ENCODE measurements at places on chromosomes 11 and 22. TPM values are rescaled to one million over a fixed set of nuclear protein-coding genes. Genes with fewer than 3 reads are reported as not detected.

The FAM111B gene
- total RNA-seq, result 40.9 TPM

The TPBGL gene
- 0.09 TPM for total RNA-seq

The MEI1 gene
- 36.3 TPM for total RNA-seq

DNA sequence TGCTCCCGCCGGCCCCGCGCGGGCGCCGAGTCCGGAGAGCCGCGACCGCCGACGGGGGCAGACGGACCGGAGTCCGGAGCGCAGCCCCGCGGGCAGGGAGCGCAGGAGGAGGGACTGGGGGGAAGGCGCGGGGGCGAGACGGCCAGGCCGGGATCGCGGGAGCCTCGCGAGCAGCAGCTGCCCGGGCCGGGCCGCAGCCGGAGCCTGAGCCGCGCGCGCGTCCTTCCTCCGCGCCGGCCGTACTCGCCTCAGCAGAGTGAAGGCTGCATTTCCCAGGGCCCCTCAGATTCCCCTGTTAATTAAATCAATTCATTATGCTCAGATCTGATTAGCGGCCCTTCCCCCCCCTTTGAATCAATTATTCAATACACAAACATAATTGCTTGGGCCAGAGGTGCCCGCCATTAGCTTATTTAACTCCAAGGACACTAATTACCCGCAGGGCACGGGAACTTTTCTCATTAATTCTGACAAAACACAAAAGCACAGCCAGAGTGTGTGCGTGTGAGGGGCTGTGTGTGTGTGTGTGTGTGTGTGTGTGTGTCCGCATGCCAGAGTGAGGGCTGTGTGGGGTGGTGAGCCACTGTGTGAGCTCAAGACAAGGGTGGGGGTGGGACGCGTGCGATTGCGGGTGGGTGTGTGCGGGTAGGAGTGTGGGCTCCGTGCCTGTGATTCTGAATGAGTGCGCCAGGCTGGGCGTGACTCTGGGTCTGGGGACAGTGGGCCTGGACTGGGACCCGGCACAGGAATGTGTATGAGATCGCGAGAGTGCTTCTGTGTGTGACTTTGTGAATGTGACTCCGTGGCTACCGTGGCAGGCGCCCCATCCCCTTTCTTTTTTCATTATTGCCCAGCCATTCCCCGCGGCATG, 5.1 kb upstream of the LMO1 start:
- DNase-seq, result no peak

- DNase-seq, result no peak
Measured at GRCh38 chr11:16191212-16191867, 165.0 kb downstream of the SOX6 start.

DNA sequence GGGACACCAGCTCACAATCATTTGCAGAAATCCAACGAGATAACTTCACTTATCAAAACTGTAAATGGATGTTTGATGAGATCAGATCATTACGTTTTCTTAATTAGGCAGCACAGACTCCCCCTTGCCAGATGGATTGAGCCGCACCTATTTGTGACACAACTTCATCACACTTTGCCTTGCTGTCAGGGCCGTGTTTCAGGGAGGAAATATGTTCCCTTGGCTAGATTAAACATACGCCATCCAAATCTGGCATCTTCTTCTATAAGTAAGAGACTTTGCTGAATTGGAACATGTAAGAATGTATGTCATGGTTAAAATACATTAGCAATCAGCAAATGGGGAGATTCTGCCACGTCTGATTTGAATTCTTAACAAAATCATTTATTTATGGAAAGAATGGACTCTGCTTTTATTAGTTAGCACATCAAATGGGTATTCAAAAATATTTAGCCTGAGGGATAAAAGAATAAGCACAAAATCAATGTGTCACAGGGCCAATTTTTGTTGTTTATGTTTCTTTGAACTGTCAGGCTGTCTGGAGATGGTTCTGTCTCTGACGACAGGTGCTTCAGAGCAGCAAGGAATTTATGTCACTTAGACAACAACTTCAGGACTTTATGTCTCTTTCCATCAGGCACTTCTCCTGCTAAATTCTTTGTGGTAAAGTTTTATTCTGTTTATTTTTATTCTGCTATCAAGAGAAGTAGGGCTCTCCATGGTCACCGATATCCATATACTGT, 326.1 kb upstream of the NCAM1 start:
- no peak for DNase-seq

GRCh38 chr22:45529971-45530575, 27.4 kb downstream of the FBLN1 start:
- DNase-seq, result no peak

DNA sequence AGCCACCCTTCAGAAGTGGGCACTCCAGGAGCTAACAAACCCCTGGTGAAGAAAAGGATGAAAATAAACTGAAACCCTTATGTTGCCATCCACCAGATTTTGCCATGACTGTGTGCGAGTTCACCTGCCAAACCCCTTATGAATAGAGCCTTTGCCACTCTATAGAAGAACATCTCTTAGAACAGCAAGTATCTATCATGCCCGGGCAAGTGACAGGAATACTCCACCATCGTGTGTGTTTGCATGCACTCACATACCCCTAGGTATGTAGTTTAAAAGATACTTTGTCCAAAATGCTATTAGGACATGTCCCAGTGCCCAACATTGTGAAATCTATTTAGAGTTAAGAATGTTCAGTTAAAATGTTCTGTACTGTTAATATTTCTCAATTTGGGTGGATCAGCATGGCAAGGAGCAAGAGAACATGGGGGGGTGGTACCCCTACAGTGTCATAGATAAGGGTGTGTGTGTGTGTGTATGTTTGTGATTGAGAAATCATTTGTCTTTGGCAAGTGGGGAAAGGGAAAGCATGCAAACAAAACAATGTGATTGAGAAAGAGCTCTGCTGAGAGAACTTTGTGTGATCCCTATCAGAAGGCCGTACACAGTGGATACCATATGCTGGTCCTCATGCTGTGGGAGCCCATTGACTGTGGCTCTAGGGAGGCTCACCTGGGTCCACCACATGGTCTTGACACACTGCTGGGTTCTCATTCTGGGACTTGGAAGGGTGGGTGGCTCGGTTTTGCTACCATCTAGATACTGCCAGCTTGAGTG, 94.9 kb downstream of the ZBTB16 start:
- no peak for DNase-seq

GRCh38 chr22:32286290-32286840, 31.2 kb upstream of the SLC5A4 start:
- no peak for DNase-seq

- no peak for DNase-seq
Measured at GRCh38 chr11:78790784-78791183, 216.1 kb upstream of the NARS2 start.

DNA sequence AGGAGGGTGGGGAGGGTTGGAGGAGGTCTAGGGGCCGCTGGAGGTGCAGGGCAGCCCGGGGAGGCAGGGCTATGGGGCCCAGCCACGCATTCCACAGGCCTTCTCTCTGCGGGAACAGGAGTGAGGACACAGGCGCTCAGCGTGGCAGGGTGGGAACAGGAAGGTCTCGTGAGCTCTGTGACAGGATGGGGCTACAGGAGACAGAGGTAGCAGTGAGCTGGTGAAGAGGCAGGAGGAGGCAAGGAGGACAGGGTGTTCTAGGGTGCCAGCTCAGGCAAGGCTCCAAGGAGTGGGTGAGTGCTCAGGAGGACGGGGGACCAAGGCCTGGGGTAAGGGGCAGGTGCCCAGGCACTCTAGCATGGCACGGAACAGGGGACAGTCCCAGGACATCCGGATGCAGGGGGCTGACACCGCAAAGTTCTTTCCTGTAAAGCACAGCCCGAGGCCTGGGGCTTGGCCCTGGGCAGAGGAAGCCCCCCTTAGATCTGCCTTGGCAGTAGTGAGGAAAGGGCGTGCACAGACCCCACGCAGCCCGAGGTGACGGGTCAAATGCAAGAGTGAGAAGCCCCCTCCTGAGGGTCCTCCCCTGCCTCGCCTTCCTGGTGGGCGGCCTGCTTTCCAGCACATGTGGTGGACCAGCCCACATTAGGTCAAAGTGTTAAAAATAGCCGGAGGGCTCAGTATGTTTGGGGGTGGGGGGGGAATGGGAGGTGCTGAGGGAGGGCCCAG, 4.7 kb upstream of the NEAT1 start:
- DNase-seq, result peak; percentile 65

GRCh38 chr22:42966497-42966896, 48.5 kb downstream of the PACSIN2 start:
- no peak for DNase-seq

GRCh38 chr11:118715245-118715831, 35.9 kb upstream of the TREH start:
- no peak for DNase-seq

GRCh38 chr11:78620159-78620558, 45.5 kb upstream of the NARS2 start:
- no peak for DNase-seq

DNA sequence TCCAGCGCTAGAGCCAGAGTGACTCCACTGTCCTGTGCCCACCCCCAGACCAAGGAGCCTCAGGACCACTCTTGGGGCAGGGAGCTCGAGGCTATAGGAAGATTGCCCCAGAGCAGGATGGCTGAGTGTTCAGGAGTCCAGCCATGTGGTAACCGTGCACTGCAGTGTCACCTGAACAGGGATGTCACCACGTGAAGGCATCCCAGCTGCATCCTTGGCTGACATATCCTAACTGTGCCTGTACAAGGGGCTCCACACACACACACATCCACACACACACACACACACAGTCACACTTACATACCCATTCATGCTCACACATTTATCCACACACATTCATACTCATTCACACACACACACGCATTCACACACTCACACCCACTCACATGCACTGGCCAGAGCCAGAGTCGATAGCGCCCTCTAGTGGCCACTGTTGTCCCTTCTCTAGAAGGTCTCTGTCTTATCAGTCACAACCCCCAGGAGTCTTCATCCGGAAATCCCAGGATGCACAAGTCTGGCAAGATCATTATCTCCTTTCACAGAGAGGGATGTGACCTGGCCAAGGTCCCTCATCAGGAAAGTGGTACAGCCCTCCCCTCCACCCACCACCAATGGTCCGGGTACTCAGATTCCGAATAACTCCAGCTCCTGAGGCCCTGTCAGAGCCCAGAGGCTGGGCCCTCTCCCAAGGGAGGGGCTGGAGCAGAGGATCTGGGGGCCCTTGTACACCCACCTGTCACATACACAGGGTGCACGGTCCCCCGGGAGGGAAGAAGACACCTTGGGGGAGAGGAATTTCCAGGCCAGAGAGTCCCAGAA, 55.1 kb downstream of the IGLL5 start:
- DNase-seq, result peak; percentile 34

Measured in CD8-positive, alpha-beta memory T cell (primary cell).